ENCODE measurements at places on chromosomes 3 and 15. TPM values are rescaled to one million over a fixed set of nuclear protein-coding genes. Genes with fewer than 3 reads are reported as not detected.

DNA sequence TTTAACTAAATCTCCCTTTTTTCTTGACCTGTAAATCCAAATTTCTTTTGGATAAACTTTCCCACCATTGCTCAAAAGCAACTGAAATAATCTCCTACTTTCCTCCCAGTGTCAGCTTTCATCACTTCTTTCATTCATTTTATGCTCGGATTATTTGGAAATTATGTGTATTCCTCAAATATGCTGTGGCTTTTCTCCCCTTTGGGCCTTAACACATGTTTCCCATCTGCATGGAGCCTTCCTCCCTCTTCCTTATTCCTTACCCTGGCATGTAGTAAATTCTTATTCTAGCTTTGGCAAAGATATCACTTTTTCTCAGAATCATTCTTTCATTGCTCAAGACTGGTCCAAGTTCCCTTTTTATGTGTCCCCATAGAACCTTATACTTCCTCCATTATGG, 41.8 kb upstream of the TUSC7 start:
- DNase-seq, result no peak

GRCh38 chr15:91461377-91461776, 361.3 kb downstream of the SV2B start:
- DNase-seq, result no peak

DNA sequence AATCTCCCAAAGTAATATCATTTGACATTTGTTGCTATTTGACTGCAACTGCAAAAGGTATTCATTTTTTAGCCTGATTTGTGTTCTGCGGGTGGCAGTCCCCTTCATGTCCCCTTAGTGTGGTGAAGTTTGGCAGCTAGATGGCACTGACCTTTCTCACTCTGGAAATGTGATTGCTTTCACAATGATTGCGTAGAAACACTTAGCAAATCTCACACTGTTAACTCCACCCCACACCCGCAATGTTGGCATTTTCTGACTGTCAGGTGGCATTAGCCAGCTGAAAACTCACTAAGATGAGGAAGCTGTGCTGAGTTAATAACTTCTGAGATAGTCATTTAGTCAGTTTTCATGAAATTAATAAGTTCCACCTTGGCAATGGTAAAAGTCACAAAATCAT, 76.9 kb downstream of the TRIM69 start:
- DNase-seq, result no peak

- no peak for DNase-seq
Measured at GRCh38 chr3:158768881-158769543, 32.8 kb upstream of the MFSD1 start.

DNA sequence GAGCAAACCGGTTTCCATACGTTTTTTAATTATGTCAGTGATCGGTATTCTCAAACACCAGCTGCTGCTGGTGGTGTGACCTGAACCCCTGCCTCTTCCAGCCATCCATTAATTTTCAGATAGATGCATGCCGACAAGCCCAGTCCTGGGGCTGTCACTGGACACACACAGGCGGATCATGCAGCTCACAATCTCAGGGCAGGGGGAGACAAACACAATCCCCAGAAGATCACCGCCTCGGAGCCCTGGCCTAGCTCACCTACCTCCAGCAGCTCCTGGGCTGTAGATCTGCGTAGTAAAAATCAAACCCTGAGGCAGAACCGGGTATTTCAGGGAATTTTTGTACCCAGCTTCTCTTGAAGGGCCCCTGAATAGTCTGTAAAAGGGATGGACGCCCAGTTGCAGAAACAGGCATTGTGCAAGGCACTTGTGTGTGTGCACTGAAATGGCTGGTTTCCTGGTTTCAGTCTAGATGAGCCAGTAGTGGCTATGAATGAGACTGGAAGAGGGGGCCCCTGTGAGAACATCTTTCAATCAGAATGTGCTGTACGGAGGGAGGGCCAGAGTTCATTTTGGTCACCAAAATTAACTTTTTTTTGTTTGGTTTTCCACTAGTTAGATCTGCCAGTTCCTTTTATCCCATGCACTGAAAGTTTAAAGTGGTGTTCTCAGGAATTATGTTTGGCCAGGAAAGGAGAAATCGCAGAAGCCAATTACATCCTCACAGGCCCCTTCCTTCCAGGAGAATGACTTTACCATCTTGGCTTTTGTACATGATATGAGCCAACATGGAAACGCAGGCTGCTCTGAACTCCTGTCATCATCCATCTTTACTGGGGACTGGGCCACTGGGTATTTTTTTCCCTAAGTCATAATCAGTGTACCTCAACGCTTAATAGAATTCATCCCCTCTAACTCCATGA, 55.0 kb upstream of the RPL32 start:
- no peak for DNase-seq

The TIMP4 gene
- not detected for total RNA-seq

Data from activated CD4-positive, alpha-beta memory T cell treated with anti-CD3 and anti-CD28 coated beads, Interleukin-2, amount 10 ng/mL, durations not matched to agents 7 days and 5 days (primary cell).